ENCODE measurements at places on chromosomes 12 and 14. TPM values are rescaled to one million over a fixed set of nuclear protein-coding genes. Genes with fewer than 3 reads are reported as not detected.

Gene INSM2
- total RNA-seq = 0.47 TPM

Gene CCDC60
- not detected for total RNA-seq

Gene SLC6A15
- 119 TPM for total RNA-seq

Gene SYT10
- total RNA-seq = 0.31 TPM

Gene ESR2
- total RNA-seq = 1.4 TPM

Gene PLXNC1
- 39.5 TPM for total RNA-seq

Gene KLHL33
- 0.31 TPM for total RNA-seq

Gene MGAT4C
- total RNA-seq = 56.9 TPM

Gene KRAS
- total RNA-seq = 53.0 TPM

Gene TCL1A
- 0.31 TPM for total RNA-seq

Gene RDH16
- total RNA-seq = 0.62 TPM

Gene KRT80
- total RNA-seq = not detected

Gene LRRC10
- not detected for total RNA-seq

Gene TAS2R8
- total RNA-seq = 0.31 TPM

Gene ARMH4
- 99.4 TPM for total RNA-seq

Gene JAG2
- total RNA-seq = 31.7 TPM

Gene DACT1
- 435 TPM for total RNA-seq

Gene ACRBP
- total RNA-seq = 0.62 TPM

Gene AVPR1A
- 7.6 TPM for total RNA-seq

Gene GZMH
- not detected for total RNA-seq

Gene LRP1-AS
- total RNA-seq = not detected

Gene MYF6
- 0.47 TPM for total RNA-seq

Gene MARS1
- total RNA-seq = 65.2 TPM

Gene SOAT2
- total RNA-seq = not detected

Gene IL23A
- not detected for total RNA-seq

Gene SBNO1
- 48.4 TPM for total RNA-seq

Gene B4GALNT1
- total RNA-seq = 45.2 TPM

Gene KCNK13
- 1.2 TPM for total RNA-seq

Gene SLC17A8
- 1.2 TPM for total RNA-seq

Gene TMEM30B
- 0.16 TPM for total RNA-seq

Gene LHX5
- not detected for total RNA-seq

Gene EFCAB11
- 3.7 TPM for total RNA-seq

Gene DNAI7
- 3.4 TPM for total RNA-seq

Measured in occipital lobe (tissue), 3 donors.